ENCODE measurements at places on chromosomes 1 and 21.

- DNase-seq = no peak
Observed at GRCh38 chr1:197685785-197686184, 89.5 kb downstream of the DENND1B start.

- no peak for DNase-seq
Observed at GRCh38 chr1:22536506-22536905, 26.8 kb upstream of the EPHA8 start.

DNA sequence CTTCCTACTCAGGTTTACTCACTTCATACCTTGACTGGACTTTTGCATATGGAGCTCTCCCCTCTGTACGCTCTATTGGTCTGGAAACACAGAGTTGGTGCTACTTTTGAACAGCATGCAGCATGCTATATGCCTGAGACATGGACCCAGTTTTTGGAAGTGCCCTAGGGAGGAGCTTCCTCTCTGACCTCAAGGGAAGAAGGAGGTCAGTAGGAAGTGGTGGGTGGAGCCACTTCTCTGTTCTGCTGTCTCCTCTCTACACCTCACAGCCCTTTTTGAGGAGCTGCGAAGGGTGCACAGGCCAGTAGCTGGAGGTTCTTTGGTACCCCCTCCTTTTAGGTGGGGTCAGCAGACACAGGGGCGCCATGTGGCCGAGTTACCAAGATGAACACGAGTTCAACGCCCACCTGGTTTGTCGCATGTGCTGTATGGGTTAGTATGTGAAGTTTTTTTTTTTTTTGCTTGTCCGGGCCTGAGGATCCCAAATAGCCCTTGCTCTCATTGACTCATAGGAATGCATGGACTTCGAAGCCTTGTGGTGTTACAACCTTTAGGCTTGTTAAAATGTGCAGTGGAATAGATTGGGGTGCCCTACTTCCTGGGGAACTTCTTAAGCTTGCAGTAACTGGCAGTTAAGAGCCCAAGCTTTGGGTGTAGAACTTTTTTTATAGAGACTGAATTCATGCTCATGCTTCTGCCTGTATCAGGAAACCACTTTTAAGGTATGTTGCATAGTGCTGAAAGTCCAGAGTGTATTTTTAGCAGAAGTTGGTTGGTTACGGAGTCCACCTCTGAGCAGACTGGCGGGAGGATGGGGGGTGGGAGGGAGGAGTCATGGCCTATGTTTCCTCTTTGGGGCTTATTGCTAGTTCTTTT, 10.7 kb downstream of the MACF1 start:
- no peak for DNase-seq

- no peak for DNase-seq
Observed at GRCh38 chr21:44294391-44295162, 5.3 kb upstream of the PFKL start.

DNA sequence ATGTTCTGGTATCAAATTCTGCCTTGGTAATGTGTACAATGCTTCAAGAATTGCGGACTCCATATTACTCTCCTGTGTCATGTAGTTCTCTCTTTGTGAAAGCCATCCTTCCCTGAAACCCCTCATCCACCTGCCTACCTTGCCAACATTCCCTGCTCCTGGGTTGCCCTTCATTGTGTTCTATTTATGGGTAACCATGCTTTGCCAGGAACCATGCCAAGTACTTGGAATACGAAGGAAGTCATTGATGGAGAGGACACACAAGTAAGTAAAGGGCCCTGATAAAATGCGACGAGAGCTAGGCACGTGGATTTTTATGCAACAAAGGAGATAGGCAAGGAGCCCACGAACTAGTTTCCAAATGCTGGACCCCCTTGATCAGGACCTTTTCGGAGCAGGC, 300.8 kb downstream of the DISC1 start:
- DNase-seq = no peak
